ENCODE measurements at places on chromosomes 12 and 14.

DNA sequence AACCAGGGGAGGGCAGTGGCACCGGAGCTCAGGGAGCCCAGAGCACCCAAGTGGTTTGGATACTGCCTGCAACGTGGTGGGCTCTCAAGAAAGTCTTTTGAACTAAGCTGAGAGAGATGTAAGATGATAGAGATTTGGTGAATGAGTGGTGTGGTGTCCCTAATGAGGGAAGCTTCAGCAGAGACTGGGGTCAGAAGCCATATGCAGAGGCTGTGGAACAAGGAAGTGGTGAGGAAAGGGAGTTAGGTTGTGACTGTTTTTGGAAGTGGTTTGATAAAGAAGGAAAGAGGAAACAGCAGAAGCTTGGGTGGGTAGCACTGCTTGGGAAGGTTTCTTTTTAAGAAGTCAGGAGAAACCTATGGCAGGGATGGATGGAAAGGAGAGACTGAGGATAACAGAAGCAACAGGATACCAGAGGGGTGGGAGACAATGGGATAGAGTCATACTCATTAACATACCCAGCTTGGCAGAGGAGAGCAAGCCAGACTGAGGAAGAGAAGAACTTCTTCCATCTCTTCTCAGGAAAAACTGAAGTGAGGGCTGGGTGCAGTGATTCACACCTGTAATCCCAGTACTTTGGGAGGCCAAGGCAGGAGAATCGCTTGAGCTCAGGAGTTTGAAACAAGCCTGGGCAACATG lies 24.1 kb downstream of the SLC4A8 start:
- DNase-seq: no peak

DNA sequence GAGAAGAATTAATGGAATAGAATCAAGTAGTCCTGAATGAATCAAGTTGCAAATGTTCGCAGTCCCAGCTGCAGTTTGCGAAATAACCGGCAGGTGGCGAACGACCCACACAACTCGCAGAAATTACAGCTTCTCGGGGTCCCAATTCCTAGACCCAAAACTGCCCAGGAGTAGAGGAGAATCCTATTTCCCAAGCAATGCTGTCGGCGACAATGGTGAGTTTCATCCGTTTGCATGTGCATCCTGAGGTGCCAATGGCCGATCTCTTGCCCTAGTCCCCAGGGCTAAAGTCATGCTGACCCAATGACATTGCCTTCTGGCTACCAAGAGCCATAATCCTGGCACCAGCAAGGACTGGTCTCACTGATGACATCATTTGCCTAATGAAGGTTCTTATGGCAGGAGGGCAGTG lies 8.5 kb upstream of the ASCL1 start:
- peak; percentile 37 for DNase-seq

- no peak for DNase-seq
Measured at GRCh38 chr14:68702135-68702534, 90.7 kb downstream of the ZFP36L1 start.

GRCh38 chr12:92942905-92943304 lies 13.8 kb upstream of the EEA1 start:
- no peak for DNase-seq

DNA sequence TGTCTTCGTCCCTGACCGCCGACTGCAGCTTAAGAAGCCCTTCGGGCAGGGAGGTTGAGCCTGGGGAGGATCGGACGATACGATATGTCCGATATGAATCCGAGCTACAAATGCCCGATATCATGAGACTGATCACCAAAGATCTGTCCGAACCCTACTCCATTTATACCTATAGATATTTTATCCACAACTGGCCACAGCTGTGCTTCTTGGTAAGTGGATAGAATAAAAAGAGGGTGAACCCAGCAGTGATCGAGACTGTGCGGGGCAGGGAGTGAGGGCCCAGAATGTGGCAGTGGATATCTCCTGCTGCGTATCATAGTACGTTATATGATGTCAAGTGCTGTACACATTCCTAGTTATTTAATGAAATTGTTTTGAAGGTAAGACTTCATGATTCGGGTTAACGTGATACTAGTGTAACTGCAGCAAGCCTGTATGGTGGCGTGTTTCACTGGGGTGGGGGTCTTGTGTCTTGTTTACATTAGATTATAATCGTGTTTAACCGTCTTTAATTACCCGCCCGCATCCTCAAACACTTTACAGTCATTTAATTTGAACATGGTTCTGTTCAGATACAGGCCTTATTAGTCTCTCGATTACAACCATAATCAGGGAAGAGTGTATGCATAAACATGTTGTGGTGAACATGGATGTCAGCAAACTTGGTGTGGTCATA lies 1.3 kb downstream of the NAA30 start:
- no peak for DNase-seq

DNA sequence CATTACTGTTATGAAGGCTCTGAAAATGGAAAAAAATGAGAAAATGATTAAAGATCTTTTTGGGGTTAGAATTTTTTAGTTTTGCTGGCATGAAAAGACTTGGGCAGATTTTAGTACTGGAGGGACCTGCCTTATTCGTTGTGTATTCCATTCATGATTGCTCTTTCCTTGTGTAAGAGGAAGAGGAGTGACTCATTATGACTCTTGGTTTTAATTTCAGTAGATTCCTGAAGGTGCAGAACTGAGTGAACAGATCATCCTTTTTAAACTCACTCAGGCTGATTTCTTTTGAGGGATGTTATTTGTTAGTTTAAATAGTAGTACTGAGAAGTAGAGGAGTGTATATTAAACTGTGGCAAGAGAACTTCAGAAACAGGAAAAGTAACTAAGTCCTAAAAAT lies 41.6 kb downstream of the AKAP6 start:
- DNase-seq: no peak

DNA sequence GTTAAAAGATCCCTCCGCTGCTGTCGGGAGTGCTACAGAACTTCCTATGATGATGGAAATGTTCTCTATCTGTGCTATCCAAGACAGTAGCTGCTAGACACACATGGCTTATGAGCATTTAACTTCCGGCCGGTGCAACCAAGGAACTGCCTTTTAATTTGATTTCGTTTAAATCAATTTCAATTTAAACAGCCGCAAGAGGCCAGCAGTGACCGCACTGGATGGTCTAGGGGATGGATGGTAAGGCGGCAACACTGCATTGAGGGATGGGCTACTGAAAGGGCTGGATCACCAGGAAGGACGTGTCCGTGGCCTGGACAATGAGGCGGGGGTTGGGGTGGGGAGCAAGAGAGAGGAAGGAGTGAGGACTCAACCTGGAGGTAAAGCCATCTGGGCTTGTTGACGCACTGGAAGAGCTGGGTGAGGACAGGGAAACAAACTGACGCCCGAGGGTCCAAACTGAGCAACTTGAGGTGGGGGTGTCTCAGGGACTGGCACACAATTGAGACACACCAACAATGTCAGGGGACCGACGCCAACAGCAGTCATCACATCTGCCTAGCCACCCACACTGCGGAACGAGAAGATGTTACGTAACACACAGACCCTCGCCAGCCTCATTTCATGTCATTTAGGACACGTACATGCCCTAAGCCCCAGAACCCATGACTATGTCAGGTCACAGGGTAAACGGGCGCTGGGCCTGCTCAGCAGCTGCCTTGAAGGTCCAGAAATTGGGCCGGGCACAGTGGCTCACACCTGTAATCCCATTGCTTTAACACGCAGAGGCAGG lies 57.6 kb downstream of the SCARB1 start:
- DNase-seq: no peak

- DNase-seq: no peak
Measured at GRCh38 chr14:21669284-21669683, 4.3 kb downstream of the OR4E1 start.

DNA sequence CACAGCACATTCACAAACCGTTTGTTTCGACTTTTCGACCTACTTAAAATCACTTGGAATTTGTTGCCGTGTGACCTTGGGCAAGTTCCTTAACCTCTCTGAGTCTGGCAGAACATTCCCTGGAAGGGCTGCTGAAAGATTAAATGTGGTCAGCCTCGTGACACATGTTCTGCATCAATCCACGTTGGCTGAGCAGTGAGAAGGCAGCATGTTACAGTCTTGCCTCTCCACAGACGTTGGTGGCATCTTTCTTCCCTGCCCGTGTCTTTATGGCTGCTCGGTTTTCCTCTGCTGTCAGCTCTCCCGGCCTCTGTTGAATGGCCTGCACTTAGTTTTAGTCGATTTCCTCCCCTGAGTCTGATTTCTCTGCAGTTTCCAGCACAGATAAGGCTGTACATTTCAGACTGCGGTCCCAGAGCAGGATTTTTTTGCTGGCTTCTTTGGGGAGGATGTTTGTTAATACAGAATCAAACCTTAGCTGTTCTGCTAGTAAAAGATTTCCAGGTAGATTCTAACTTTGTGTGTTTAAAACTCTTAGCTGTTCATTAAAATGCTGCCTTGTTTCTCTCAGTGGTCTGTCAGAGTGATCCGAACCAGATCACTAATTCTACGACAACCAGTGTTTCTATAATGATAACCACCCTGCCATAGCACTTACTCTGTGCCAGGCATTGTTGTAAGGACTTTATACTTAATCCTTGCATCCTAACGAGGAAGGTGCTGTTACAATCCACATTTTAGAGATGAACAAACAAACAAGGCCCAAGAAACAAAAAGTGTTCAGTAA lies 217.1 kb downstream of the CHST11 start:
- no peak for DNase-seq
